ENCODE measurements at places on chromosomes 7 and 10. TPM values are rescaled to one million over a fixed set of nuclear protein-coding genes. Genes with fewer than 3 reads are reported as not detected.

Gene CALD1
- 151 TPM for total RNA-seq

Gene RSU1
- total RNA-seq, result 35.7 TPM

Gene SDK1
- 17.0 TPM for total RNA-seq

Gene KEL
- 5.1 TPM for total RNA-seq

Gene MYL10
- 3.8 TPM for total RNA-seq

Gene RPEL1
- total RNA-seq, result not detected

Gene COMTD1
- total RNA-seq, result 5.6 TPM

Gene CRTAC1
- 19.3 TPM for total RNA-seq

Gene SPDYE6
- not detected for total RNA-seq

Gene NKX1-2
- total RNA-seq, result not detected
